ENCODE measurements at places on chromosomes 2 and 18. TPM values are rescaled to one million over a fixed set of nuclear protein-coding genes. Genes with fewer than 3 reads are reported as not detected.

- DNase-seq, result no peak
These were observed 4.4 kb upstream of the GPR35 start for GRCh38 chr2:240620859-240621258.

ELOA2 gene
- total RNA-seq, result not detected

- peak; percentile 33 for DNase-seq
These were observed 2.1 kb upstream of the CHCHD5 start for GRCh38 chr2:112582314-112582746.

ANKRD30B gene
- total RNA-seq, result not detected

DNA sequence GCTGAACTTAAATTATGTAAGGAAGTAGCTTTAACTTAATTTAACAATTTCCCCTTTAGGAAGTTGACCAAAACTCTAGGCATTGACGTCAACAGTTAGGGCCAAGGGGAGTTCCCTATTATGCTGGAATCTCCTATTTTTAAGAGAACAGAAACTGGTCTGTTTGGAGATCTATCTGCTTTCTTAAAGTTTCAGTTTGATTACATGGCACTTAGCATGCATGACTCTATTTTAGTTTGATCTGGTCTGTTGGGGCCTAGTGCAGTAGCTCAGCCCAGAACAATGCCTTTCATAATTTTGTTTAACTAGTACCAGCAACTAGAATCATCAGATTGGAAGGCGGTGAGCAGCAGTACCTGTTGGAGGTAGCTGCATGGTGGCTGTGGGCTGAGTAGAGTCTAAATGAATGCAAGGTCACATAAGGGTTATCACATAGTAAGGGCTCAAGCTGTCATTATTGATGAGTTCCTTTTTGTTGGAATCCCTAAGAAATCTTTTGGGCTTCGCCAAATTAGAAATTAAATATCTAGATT is 60.5 kb upstream of the ZNG1B start:
- no peak for DNase-seq

IGFBP5 gene
- 14.8 TPM for total RNA-seq

- no peak for DNase-seq
These were observed 35.8 kb downstream of the FMNL2 start for GRCh38 chr2:152370783-152371182.

DNA sequence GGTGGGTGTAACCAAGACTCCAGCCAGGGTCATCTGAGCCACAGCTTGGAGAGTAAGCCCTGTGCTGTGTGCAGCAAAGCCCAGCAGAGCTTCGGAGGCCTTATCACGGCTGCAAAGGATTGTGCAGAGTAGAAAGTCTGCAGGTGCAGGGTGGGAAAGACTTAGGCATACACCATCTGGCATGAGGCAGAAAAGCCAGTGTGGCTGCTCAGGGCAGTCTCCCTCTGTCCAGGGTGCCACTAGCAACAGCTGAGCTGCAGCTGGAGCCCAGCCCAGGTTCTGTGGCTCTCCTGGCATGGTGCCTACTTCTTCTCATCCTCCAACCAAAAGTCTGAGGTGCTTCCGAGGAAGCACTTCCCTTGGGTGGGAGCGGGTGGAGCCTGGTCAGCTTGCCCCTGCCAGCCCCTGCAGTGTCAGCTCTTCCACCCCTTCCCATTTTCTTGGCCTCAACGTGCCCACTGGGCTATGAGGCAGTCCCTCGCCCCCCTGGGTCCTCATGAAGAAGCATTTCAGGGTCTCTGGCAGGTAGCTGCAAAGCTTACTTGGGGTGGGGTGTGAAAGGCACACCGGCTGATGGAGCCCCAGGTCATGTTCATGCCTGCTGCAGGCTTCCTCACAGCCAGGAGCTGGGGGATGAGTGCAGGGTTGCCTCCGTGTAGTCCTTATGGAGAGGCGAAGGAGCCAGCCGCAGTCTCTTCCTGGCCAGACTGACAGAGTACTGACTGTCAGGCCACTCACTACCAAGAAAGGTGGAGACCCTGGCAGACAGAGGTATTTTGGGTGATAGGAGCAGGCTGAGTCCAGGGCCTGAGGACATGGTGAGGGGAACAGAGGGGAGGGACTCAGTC is 4.8 kb downstream of the AMER3 start:
- DNase-seq, result no peak

MOGAT1 gene
- 35.9 TPM for total RNA-seq

GRCh38 chr2:86072271-86072858 is 33.3 kb downstream of the POLR1A start:
- no peak for DNase-seq

GPBAR1 gene
- 1.1 TPM for total RNA-seq

GRCh38 chr2:64283641-64284361 is 139.6 kb upstream of the PELI1 start:
- DNase-seq, result no peak

DNA sequence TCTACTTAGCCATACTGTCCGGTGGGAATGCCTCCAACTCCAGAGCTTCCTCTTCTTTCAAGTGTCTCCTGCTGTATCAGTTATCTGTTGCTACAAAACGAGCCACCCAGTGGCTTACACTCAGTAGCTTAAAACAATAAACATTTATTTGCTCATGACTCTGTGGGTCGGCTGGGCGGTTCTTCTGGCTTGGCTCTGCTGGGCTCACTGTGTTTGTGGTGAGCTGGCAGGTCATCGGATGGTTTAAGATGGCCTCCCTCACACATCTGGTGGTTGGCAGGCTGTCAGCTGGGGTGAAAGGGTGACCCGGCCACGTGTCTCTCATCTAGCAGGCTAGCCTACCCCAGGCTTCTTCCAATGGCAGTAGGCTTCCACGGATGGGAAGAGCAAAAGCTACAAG is 122.4 kb upstream of the SLC1A4 start:
- DNase-seq, result no peak
